ENCODE measurements at places on chromosomes 7 and 10.

DNA sequence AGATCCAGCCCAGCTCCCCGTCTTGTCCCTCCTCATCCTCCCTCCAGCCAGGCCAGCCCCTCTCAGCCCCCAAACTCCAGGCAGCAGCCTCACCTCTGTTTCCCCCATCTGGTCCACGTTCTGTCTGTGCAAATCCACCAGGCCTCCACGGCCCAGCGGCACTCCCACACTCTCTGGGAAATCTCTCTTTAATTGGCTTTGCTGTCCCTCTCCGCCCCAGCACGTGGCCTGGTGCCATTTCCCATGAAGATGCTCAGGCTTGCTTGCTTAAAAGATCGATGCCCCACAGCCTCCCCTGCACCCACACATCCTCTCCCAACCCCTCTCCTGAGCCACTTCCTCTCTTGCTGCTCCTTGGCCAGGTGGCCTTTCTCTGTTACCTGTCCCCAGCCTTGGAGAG lies 39.3 kb downstream of the PRF1 start:
- DNase-seq: no peak

GRCh38 chr7:1961701-1962276 lies 271.0 kb downstream of the MAD1L1 start:
- peak; percentile 24 for DNase-seq

DNA sequence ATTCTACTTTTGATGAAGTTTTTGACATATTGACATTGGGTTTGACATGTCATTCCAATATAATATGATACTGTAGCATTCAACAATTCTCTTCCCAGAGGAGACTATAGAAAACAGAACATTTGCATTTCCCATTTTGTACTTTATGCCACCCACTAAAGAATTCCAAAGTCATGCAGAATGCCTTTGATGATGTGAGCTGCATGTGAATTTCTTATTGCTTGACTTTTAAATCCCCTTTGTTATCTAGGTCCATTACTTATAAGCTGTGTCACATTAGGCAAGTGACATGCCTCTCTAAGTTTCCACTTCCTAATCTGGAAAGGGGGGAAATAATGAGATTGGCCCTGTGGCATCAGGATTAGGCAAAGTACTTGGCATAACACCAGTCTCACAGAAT lies 436.7 kb downstream of the AUTS2 start:
- DNase-seq: no peak

DNA sequence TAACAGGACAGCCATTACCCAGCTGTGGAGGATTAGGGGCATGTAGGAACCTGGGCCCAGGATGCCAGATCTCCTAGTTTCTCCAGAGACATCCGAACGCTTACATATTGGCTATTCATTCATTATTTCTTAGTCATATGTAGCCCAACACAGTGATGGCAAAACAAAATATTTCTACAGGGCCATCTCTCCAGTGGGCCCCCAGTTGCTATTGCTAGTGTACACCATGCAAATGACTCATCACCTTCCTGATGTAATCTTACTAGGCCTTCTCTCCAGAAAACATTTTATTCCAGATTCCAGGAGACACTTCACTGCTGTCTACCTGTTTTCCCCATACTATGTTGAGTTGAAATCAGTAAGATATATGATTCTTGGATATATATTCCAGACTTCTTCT lies 201.7 kb downstream of the PLXDC2 start:
- no peak for DNase-seq

DNA sequence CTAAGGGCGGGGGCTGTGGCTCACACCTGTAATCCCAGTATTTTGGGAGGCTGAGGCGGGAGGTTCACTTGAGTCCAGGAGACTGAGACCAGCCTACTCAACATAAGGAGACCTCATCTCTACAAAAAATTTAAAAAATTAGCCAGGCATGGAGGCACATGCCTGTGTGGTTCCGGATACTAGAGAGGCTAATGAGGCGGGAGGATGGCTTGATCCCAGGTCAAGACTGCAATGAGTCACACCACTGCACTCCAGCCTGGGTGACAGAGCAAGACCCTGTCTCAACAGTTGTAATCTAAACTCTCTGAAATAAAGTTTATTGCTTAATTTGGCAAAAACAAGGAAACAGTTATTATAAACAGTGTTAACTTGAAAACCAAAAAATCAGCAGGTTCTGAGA lies 123.3 kb downstream of the USP6NL start:
- no peak for DNase-seq

DNA sequence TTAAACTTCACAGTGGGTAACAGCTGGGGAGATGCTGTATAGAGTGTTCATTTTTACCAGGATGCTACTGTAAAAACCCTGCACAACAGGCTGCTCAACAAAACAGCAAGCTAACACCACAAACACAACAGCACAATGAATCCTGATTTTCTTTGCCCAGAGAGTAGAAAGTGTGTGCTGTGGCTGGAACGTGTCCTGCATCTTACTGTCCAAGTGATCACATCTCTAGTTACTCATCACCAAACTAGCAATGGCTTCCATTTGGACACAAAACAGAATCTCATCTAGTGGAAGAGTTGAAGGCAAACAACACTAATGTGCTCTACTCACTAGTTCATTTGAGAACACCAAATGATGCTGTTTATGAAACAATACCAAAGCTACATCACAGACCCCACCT lies 121.2 kb downstream of the SLC25A13 start:
- no peak for DNase-seq

GRCh38 chr10:15457382-15457781 lies 86.3 kb upstream of the FAM171A1 start:
- no peak for DNase-seq

DNA sequence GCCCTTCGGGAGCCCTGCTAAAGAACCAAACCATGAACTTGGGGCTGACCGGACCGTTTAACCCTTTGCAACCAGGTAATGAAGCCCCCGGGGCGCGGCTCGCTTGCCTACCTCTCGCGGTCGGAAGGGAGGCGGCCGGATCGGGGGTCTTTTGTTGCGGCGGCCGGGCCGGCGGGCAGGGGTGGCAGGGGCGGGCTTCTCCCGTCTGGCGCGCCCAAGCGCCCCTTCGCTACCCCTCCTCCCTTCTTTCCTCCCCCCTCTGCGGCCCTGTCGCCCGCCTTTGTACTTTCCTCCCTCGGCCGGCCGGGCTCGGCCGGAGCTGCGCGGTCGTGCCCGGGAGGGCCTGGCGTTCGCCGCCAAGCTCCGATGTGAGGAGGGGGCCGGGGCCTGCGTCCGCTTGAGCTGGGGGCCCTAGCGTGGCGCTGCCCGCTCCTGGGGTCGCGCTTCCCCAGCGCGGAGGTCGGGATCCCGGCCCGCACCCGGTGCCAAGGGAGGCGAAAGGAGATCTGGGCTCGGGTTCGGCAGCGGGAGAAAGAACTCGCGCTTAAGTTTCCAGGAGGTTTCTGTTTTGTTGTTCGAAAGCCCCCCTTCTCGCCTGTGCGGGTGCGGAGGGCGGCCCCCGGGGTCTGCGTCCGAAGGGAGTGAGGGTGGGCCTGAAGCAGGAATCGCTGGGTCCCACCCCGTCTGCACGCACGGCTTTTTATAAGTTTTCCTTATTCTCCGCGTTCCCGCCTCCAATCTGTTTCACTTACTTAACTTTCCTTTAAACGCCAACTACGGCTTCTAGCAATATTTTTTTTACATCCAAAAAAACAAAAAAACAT lies 436.8 kb upstream of the GALNT17 start:
- DNase-seq: no peak

GRCh38 chr7:30330134-30331111 lies 46.0 kb downstream of the ZNRF2 start:
- DNase-seq: no peak

DNA sequence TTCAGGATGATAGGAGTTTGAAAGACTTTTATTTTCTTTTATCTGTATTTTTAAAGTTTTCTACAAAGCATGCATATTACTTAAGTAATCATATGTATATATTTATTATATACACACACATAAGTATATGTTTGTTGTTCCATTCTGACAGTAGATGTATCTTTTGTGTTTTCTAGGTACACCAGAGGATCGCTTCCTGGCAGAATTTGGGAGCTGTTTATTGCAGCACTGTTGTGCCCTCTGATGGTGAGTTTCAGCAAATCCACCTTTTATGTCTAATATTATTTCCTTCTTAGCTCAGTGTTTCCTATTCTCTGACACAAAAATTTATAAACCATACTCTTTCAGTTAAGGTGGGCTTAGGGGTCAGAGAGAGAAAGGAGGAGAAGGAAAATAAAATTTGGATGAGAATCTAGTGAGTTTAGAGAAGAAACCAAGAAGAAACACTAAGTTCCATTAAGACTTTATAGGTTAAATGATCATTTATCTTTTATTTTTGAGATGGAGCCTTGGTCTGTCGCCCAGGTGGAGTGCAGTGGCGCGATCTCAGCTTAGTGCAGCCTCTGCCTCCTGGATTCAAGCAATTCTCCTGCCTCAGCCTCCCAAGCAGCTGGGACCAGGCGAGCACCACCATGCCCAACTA lies 59.2 kb upstream of the OIT3 start:
- DNase-seq: peak; percentile 11

- no peak for DNase-seq
Measured at GRCh38 chr7:132092106-132092505, 484.2 kb downstream of the PLXNA4 start.

DNA sequence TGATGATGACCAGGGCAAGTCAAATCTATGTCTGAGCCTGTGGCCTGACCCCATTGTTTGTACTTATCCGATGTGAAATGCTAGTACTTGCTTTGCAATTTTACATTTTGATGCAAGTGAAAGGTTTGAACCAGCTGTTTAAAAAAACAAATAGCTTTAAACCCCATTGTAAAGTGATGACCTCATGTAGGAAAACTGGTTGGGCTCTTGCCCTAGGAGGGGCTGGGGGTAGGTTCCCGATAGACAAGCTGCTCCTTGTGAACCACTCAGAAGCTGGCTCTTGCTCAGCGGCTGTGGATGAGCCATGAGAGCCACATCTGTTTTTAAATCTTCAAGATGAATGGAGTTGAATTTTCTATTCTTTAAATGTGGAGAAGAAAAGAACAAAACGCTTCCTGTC lies 185.3 kb downstream of the WDR11 start:
- no peak for DNase-seq

GRCh38 chr7:112381311-112382091 lies 68.8 kb upstream of the IFRD1 start:
- DNase-seq: no peak

DNA sequence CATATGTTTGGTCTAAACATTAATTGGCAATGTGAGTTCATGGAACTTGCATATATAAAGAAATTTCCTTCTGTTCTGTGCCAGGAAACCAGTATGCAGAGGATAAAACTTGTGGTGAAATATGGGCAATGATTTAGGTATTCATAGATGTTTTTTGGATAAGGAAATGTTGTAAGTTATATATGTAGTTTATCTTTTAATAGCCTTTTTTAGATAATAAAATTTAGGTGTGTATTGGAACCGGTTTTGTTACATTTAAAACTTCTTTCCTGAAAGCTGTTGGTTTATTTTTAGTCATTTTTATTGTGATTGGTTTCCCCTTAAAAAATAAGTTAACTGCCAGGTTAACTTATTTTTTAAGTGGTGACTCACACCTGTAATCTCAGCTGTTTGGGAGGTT lies 22.1 kb downstream of the TAX1BP1 start:
- no peak for DNase-seq

DNA sequence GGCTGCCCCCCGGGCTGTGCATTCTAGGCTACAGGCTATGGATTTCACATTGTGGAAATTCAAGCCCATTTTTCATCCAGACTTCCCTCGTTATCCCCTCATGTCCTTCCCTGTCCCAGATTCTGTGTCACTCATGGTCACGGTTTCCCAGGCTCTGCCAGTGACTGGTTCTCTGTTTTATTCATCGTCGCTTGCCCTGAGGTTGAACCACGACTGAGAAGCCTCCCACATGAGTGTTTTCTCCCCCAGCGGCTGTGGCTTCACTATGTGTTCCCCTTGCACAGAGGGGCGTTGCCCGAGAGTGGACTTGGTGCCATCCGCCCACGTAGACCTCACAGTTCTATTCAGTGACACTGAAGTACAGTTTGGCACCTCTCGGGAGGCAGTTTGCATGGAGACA lies 14.0 kb downstream of the NOM1 start:
- DNase-seq: no peak

GRCh38 chr10:100739517-100740368 lies 5.6 kb upstream of the PAX2 start:
- no peak for DNase-seq

DNA sequence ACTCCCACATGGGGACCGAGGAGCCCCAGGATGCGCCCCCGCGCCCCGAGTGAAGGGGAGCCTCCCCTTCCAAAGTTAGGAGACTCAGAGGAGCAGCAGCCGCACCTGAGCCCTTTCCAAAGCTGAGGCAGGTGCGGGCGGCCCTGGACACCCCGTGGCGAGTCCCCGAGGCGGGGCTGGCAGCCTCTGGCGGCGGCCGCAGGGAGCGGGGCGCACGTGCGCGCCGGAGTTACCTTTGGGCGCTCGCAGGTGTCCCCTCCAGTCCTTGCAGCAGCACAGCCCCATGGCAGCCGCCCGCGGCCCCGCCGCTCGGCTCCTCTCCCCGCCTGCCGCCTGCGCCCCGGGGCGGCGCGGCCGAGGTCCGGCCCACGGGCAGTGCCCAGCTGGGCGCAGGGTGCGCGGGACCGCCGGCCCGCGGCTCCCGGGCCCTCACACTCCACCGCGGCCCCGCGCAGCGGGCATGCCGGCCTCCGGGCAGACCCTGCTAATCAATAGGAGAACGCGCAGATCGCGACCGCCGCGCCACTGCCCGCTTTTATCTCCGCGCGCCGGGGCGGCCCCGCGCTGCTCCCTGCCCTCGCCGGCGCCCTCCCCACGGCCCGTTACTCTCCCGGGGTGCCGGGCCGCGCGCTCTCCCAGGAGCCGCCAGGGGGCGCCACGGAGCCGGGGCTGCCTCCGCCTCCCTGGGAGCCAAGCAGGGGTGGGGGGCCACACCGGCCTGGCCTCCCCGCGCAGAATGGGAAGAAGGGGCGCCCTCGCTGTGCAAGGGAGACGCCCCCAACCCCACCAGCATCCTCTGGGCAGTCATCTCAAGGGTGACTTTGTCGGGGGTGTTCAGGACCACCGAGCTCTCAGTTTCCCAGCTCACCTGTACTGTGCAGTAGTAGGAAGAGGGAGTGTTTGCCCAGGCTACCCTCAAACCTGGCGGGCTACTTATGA lies 80.8 kb downstream of the ARHGAP22 start:
- DNase-seq: no peak

DNA sequence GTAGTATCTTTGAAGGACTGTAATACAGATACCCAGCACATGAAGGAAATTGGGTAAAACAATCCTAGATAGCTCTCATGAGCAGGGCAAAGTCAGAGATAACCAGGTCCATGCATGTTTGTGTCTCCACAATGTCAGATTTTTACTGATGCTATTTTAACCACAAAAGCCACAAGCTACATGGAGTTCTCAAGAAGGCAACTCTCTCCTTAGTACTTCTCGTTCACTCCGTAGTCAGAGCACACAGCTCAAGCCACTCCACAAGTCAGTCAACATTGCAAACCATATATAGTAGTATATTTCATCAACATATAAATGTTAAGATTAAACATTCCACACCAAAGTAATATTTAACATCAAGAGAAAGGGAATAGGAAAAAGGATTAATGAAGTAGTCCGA lies 98.0 kb upstream of the PIK3CG start:
- DNase-seq: no peak
